D341Med (cell line): ENCODE measurements at places on chromosomes 6 and 20.
A peak's percentile ranks its signal among the peaks of the same experiment; 100 is the strongest.

- no peak for DNase-seq
Observed at GRCh38 chr20:10306440-10307358, 88.1 kb downstream of the SNAP25 start.

DNA sequence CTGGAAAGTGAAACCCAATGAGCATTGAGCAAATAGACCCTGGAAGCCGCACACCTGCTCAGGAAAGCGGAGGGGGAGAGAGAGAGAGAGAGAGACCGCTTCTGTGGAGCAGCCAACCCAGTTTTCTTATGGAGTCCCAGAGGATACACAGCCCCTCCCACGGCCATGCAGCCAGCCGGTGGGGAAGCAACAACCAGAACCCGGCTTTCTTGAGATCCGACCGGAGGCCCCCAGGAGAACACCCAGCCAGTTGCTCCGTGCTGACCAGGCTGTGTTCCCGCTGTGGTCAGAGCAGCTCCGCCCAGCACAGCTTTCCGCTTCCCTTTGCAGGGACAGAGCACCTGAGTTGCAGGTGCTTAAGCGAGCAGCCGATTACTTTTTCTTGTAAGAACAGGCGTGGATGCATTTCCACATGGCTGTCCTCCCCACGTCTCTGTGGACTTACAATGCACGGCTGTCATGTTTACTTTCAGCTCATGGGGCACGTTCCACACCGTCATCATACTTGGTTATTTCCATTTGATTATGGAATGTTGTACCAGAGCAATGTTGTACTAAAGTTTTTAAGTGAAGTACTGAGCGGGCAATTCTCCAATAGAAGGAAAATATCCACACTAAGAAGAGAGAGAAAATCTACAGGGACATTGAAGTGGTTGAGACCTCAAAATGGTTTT, 381.9 kb downstream of the THBS2 start:
- DNase-seq = no peak

- no peak for DNase-seq
Observed at GRCh38 chr6:56770011-56770520, 127.4 kb upstream of the DST start.

DNA sequence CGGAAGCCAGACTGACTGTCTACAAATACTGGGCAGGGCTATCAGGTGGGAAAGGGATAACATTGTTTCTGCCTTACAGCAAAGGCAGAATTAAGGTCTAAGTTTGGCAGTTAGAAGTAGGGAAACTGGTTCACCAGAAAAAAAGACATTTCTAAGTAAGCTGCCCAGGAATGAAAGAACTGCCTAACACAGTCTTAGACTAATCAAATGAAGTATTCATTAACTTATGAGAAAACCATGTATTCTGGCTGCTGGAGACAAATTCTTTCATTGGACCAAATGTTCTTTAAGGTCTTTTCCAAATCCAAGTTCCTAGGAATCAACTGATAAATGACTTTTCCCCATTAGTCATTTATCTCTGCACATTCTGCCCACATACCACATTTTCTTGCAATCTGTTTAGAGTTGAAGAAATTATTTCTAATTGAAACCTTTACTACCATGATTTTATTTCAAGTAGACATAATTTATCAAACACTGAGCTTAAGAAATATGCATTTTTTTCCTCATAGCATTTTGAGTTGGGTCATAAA, 120.3 kb upstream of the OGFRL1 start:
- DNase-seq = no peak

GRCh38 chr6:134035823-134036296, 16.6 kb downstream of the SLC2A12 start:
- DNase-seq = no peak

- DNase-seq = no peak
Observed at GRCh38 chr6:149154261-149154821, 163.2 kb upstream of the TAB2 start.

- no peak for DNase-seq
Observed at GRCh38 chr6:31058128-31058894, 48.0 kb downstream of the MUC22 start.

GRCh38 chr20:2152317-2152716, 50.7 kb downstream of the STK35 start:
- DNase-seq = no peak

- DNase-seq = no peak
Observed at GRCh38 chr6:26439151-26440125, 866 bp upstream of the BTN3A3 start.

- no peak for DNase-seq
Observed at GRCh38 chr20:12386821-12387220, 469.1 kb downstream of the BTBD3 start.

GRCh38 chr6:64054861-64055260, 419.3 kb downstream of the PHF3 start:
- no peak for DNase-seq

GRCh38 chr6:35197196-35197595, 16.6 kb upstream of the SCUBE3 start:
- DNase-seq = no peak

- DNase-seq = no peak
Observed at GRCh38 chr6:21804941-21805610, 211.5 kb downstream of the SOX4 start.

DNA sequence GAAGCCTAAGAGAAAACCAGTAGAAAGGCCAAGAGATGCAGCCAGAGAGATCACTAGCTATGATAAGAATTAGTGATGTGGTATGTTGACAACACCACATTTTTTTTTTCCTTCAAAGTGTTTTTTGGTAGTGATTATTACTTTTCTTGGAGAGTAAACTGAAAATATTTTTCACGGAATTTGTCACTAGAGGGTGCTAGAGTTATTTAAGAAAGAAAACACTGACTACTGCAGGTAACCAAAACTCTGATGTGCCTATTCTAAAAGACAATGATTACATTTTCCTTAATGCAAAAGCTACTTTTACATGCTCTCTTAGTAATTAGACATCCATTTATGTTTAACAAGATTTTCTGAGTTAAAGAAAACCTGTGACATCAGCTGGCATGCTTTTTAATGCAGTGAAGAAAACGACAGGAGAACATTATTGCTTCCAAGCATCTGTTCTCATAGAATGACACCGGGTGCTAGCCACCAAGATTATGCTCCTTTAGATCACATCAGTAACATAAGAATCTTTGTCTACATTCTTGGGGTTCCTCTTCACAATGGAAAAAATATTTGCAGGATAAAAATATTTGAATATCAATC, 28.8 kb downstream of the RWDD2A start:
- DNase-seq = peak; percentile 21

GRCh38 chr6:160963651-160964050, 27.9 kb upstream of the MAP3K4 start:
- DNase-seq = no peak

DNA sequence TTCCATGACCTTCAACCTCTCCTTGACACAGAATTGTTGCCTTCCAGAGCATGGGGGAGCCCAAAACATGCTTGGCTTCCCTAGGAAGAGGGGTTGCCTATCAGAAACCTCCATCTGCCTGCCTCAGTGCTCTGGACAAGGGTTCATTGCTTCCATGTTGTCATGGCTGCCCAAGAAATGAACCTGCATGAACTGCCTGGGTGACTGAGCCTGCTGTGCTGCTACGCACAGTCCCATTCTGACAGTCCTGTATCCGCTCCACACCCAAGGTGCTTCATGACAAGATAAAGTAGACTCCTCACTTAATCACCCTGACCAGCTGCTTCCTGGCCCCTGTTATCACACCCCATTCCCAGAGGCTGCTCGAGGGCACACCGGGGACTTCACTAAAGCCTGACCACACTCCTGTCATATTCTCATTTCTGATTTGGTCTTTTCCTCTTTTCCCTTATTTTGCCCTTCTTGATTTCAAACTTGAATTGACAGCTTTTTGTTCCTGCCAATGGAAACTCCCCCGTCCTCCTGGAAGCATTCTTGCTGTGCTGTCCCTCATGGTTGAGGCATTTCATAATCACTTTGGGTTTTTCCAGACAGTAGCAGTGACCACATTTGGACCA, 31.9 kb downstream of the GMPR start:
- DNase-seq = no peak

DNA sequence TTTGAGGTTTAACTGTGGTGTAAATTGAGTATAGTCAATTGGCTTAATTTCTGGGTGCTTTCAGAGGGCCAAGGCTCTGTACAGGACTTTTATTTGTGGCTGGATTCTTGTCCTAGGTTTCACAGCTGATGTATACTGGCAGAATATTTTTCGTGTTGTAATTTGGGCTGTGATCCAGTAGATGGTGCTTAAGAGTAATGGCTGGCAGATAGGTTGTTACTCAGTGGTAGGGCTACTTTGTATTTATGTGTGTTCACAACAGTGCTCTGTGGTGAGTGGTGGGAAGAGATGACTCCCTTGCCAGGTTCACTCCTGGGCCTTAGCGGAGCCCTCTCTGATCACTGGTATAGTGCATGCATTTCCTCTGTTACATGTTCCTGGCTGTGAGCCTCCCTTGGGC, 34.5 kb upstream of the FERMT1 start:
- no peak for DNase-seq

DNA sequence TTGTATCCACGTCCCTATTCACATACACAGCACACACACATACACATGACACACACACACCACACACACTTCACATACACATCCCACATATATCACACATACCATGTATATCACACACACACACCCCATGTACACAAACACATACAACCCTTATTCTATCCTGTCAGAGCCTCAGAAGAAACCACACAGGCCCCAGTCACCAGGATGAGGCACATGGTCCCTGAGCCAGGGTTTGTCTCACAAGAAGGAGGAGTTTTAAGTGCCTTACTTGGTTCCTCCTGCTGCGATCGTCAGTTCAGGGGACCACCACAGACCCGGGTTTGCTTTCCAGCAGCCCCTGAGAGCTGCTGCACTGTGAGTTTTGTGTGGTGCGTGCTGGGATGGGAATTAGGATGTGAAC, 23.6 kb downstream of the BFSP1 start:
- no peak for DNase-seq

- DNase-seq = no peak
Observed at GRCh38 chr20:23251779-23252178, 98.8 kb upstream of the NXT1 start.

DNA sequence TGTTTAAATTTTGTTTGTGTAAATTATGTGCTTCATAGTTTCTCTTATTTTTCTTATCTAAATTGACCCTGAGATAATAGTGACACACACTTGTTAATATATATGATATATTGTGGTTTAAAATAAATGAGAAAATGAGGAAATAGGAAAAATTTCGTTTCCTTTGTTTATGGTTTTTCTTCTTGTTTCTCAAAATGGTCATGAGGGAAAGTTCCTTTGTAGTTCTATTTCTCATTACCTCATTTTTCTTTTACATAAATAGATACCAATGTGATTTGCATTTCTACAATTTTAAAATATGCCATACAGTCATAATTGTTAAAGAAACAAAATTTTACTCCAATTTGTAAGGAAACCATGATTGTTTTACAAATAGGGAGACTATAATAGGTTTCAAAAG, 9.2 kb downstream of the OR2A4 start:
- no peak for DNase-seq

DNA sequence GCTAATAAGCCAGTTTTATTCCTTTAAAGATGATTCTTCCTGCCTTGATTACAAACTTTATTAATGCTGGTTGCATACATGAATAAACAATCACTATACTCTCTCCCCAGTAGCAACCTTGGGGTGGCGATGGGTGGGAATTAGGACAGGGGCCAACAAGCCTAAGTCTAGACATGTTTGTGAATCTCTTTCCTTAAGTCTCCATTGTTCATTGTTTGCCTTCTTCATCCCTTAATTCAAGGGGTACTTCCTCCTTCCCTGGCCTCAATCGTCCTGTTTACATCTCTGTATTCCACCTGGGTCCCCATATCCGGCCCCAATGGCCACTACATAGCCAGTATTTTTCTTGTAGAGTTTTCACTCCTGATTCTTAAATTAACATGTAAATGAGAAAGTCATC, 66.0 kb downstream of the ARHGAP18 start:
- DNase-seq = no peak

DNA sequence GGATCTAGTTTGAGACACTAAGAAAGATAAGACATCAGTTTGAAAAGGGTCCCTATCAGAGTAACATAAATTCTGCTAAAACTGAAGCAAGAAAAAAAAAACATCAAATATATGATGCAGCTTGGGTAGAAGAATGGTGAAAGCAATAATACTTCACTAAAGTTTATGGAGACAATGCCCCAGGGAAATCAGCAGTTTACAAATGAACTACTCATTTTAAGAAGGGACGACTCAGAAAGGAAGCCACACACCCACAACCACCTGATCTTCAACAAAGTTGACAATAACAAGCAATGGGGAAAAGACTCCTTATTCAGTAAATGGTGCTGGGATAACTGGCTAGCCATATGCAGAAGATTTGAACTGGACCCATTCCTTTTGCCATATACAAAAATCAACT, 143.5 kb downstream of the TPBG start:
- no peak for DNase-seq

DNA sequence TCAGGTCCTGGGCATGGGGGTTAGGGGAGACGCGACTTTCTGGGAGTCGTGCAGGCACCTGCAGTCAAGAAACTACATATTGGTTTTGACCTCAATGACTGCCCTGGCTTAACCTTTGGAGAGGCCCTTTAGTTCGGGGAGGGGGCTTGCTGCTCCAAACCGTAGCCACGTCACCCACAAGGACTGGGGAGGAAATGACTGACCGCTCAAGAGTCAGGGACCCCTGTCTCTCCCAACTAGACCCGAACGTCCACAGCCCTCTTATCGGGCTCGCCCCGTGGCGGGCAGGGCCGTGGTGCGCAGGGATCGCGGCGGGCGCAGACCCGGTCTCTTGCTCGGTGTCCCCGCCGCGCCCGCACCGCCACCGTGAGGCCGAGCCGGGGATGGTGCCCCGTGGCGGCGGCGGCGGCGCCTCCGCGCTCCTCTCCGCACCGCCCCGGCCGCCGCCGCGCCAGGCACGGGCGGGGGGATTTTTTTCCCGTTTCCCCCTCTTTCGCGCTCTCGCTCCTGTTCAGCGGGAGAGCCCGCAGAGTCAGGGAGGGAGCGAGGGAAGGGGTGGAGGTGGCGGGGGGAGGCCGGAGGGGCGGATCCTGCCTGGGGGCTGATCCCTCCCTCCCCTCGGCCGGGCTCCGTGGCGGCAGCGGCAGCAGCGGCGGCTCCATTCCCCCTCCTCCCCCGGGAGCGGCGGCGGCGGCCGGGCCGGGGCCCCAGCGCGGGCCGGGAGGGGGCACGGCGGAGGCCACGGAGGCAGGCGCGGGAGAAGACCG, at the start of gene BRPF3:
Gene BRPF3 (plus strand): TSS at position 632 of the 767 bp plus-strand sequence. CDS start 3,579 bp downstream, outside the sequence.
- DNase-seq = peak; percentile 91

GRCh38 chr6:170278743-170279094, 12.2 kb downstream of the DLL1 start:
- no peak for DNase-seq

- DNase-seq = peak; percentile 41
Observed at GRCh38 chr6:98946879-98947410, 801 bp downstream of the FBXL4 start.

- DNase-seq = peak; percentile 63
Observed at GRCh38 chr20:62780696-62781095, 15.6 kb upstream of the MRGBP start.
